ENCODE measurements at places on chromosomes 6 and 20. TPM values are rescaled to one million over a fixed set of nuclear protein-coding genes. Genes with fewer than 3 reads are reported as not detected.

DNA sequence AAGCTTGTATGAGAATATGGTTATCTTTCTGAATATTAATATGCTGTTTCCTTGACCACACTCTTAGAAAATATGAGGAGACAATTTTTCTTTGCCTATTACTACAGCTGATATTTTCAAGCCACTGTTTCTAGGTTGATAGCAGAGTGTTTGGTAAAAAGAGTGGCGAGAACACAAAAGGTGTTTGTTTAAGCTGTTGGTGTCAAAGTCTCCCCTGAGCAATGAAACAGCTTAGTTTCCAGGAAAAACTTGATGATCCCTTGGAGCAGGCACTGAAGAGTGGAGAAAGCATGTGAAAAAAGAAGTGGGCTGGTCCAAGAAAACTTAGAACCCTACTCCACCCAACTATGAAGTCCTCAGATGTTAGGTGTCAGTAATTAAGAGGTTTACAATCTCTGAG lies 182.7 kb downstream of the TFAP2B start:
- H3K27ac ChIP-seq, result no peak overlapping the region
- no peaks in the 10 kb centered on the region for H3K36me3 ChIP-seq
- DNase-seq, result no peak
- H3K4me1 ChIP-seq, result peaks cover 2% of the 10 kb centered on the region

- peaks cover 11% of the 10 kb centered on the region for H3K4me1 ChIP-seq
- H3K36me3 ChIP-seq, result peaks cover 8% of the 10 kb centered on the region
- DNase-seq, result no peak
- H3K27ac ChIP-seq, result peak overlapping the region; percentile 39
- no peak overlapping the region for H3K4me3 ChIP-seq
Observed at GRCh38 chr6:101826678-101827077, 433.2 kb downstream of the GRIK2 start.

- H3K4me1 ChIP-seq, result peaks cover 19% of the 10 kb centered on the region
- H3K4me3 ChIP-seq, result no peak overlapping the region
- no peak overlapping the region for H3K27ac ChIP-seq
- DNase-seq, result no peak
- H3K27me3 ChIP-seq, result no peaks in the 10 kb centered on the region
Observed at GRCh38 chr20:41395667-41396664, 29.3 kb upstream of the EMILIN3 start.

DNA sequence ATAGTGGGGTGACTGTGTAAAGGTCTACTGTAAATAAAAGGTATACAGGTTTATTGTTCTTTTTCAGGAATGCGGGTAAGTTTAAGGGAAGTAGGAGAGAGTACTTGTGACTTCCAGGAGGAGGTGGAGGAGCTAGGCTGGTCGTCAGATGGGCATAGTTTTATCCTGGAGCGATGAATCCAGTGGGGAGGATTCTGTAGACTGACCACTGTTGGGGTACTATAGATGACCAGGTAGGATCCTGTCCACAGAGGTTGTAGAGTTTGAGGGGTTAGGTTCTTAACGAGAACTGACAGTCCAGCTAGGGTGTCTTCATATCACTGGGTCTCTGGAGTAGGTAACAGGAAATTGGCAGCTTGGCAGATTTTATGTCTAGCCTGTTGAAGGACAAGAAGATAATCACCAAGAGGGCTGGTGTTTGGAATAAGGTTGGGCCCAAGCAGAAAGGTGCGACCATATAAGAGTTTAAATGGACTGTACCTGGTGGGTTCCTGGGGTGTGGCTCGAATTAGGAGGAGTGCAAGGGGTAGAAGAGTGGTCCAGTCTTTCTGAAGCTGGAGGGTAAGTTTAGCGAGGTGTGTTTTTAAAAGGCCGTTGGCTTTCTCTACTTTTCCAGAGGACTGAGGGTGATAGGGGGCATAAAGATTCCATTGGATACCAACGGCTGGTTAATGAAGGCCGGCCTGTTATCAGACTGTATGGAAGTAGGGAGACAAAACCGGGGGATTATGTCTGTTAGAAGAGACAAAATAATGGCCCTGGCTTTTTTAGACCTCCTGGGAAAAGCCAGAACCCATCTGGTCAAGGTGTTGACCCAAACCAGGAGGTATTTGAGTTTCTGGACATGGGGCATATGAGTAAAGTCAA lies 751.3 kb upstream of the ADGRB3 start:
- H3K4me1 ChIP-seq, result no peaks in the 10 kb centered on the region
- H3K36me3 ChIP-seq, result no peaks in the 10 kb centered on the region
- no peak overlapping the region for H3K4me3 ChIP-seq
- H3K27me3 ChIP-seq, result no peaks in the 10 kb centered on the region

SIRPA gene
- total RNA-seq, result 6.8 TPM

Data from mesothelial cell of epicardium (in vitro differentiated cells).